Stimulated activated CD8-positive, alpha-beta memory T cell treated with anti-CD3 and anti-CD28 coated beads, Interleukin-4, amount 100 ng/mL, for 4 hours (primary cell): ENCODE measurements at places on chromosomes 16 and 17.

DNA sequence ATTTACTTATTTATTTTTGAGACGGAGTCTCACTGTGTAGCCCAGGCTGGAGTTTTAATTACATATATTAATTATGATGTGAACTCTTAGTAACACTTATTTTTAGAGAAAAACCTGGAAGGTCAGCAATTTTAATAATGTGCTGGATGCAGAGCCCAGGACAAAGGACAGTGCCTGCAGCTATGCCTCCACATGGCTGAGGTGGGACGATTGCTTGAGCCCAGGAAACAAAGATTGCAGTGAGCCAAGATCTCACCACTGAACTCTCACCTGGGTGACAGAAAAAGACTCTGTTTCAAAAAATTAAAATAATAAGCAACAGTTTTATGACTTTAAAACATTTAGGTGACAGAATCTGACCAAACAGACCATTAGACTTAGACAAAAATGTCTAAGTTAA is 11.0 kb upstream of the CARD14 start:
- DNase-seq = no peak

- no peak for DNase-seq
Observed at GRCh38 chr16:84036982-84037425, 5.6 kb downstream of the SLC38A8 start.

DNA sequence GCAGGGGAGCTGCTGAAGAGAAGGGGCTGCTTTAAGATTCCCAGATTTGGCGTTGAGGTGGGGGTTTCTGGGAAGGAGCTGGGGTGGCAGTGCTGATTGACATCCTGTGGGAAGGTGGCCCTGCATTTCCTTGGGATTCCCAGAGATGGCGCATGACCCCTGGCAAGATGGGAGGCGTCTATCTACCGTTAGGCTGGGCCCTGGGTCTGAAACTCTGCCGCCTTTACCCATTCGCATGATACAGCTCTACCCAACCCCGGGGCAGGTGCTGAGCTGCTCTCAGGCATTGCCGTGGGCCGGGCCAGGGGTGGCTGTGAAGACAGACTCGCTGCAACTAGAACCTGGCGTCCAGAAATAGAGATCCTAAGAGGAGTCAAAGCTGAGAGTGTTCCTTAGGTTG is 9.9 kb upstream of the MVD start:
- DNase-seq = no peak

- DNase-seq = no peak
Observed at GRCh38 chr17:33469911-33470310, 176.8 kb upstream of the ASIC2 start.

GRCh38 chr16:75062976-75063346 is 53.6 kb downstream of the LDHD start:
- no peak for DNase-seq

- DNase-seq = no peak
Observed at GRCh38 chr17:78344666-78345065, 15.2 kb downstream of the SOCS3 start.
